ENCODE measurements at places on chromosomes 2 and 18.

GRCh38 chr2:196949116-196949515 is 22.6 kb upstream of the PGAP1 start:
- no peak for DNase-seq

- DNase-seq, result no peak
Measured at GRCh38 chr18:79921984-79922965, 29.2 kb downstream of the SLC66A2 start.

DNA sequence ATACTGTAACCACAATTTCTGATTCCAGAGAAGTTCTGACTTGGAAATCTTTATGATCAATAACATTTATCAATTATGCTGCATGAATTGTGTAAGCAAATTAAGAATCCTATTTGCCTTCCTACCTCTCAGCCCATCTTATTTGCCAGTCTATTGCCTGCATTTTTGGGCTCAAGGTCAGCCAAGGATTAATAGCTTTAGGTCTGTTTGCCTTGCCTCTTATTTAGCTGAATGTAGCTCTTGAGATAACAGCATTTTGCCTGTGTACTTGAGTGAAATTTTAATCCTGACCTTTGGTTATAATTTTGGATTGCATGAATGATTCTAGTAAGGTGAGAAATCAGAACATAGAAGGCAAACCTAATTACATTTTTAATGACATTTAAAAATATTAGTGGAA is 51.2 kb downstream of the MYO3B start:
- DNase-seq, result no peak

DNA sequence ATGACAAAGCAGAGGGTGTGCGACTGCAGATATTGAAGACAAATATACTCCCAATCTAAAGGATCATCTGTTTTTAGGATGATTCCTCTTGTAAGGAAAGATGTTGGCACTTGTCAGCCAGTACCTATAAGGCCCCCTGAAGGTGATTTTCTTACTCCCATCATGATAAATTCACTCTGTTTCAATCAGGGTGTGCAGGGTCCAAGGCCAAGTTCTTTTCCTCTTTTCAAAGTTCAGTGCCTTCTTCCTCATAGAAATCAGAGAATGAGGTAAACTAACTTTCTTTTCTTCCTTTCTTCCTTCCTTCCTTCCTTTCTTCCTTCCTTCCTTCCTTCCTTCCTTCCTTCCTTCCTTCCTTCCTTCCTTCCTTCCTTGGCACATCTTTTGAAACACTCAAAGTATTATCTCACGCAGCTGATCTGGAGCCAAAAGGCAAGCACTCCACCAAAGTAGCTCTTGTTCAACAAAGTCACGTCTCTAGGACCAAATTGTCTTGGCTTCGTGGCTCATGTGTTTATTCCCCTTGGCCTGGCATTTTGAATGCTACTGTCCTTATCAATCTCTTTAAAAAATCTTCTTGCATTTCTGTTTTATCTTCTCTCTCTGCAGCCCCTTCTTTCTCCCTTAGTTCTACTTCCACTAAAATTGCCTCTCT is 87.7 kb downstream of the DCC start:
- DNase-seq, result no peak

DNA sequence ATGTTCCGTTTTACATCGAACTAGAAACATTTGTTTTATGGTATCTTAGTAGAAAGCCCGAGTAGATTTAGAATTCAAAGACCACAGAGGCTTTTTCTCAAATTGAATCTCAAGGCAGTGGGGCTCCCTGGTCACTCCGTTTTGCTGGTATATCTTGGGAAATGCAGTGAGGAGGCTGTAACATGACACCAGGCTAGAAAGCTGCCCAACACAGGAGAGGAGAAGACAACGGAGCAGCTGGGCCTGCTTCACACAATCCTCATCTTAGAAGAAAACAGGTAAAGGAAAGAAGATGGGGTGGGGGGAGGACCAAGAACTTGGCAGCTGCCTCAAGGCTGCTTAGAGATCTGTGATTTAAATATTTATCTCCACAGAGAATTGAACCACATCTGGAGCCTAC is 38.3 kb upstream of the EPB41L3 start:
- no peak for DNase-seq

- DNase-seq, result no peak
Measured at GRCh38 chr18:75267643-75268363, 57.2 kb downstream of the TSHZ1 start.

DNA sequence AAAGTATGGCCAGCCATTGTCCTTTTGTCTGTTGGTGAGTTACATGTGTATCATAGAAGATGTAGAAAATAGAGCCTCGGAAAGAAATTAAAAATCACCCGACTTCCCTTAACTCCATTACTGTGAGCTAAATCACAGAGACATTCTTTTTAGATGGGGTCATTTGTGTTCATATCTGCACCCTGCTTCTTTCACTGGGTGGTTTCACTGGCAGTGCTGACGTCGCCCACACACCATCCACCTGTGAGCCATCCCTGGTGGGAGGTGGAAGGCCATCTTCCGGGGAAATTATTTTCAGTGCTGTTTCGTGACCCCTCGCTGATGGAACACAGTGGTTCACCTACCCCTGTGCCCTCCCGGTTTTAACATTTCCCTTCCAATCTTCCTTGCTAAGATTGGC is 21.2 kb downstream of the SH3BP4 start:
- no peak for DNase-seq

DNA sequence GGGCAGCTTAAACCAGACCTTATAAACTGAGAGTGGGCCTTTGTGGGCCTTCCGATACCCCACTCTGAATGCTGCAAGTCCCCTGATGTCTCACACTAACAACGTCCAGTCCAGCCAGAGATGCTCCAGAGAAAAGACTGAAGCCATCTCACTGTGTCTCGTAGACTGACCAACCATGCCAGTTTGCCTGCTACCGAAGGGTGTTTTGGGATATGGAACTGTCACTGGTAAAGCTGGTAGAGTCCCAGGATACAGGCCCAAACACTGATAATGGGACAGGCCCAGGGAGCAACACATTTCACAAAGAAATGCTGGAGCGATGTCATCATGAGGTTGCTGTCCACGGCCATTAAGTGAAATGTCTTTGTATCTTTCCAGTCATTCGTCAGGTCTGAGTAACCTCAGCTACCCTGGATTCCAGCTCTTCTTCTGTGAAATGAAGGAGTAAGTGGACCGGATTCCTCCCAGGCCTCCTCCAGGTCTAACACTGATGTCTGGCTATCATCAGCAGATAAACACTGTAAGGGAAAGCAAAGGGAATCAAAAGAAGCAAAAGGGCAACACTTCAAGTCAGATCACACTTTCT is 81.6 kb downstream of the SLC5A7 start:
- DNase-seq, result no peak
